GM23338 (cell line): ENCODE measurements at places on chromosomes 1 and 21. TPM values are rescaled to one million over a fixed set of nuclear protein-coding genes. Genes with fewer than 3 reads are reported as not detected.

DLGAP3 gene
- 12.6 and 13.7 TPM in 2 replicates for total RNA-seq

VCAM1 gene
- not detected in 2 replicates for total RNA-seq

GGPS1 gene
- total RNA-seq = 33.9 and 37.1 TPM in 2 replicates

OBSCN gene
- 21.5 and 38.5 TPM in 2 replicates for total RNA-seq

CELA3B gene
- total RNA-seq = not detected in 2 replicates

CD1E gene
- not detected in 2 replicates for total RNA-seq

PRDM16 gene
- total RNA-seq = 0.14 and 0.66 TPM in 2 replicates

RAB25 gene
- total RNA-seq = 21.3 and 30.0 TPM in 2 replicates

CFH gene
- not detected in 2 replicates for total RNA-seq

HAO2 gene
- not detected in 2 replicates for total RNA-seq

APCS gene
- total RNA-seq = not detected in 2 replicates

SEMA4A gene
- total RNA-seq = 17.0 and 20.2 TPM in 2 replicates

CALML6 gene
- 0.82 and 0.87 TPM in 2 replicates for total RNA-seq

PLA2G2D gene
- total RNA-seq = not detected in 2 replicates

AXDND1 gene
- not detected in 2 replicates for total RNA-seq

S100A8 gene
- total RNA-seq = not detected in 2 replicates

HSD3B1 gene
- not detected in 2 replicates for total RNA-seq

POU2F1 gene
- total RNA-seq = 52.0 and 66.1 TPM in 2 replicates

LINGO4 gene
- total RNA-seq = not detected in 2 replicates

SLC30A10 gene
- total RNA-seq = 0.47 and 1.1 TPM in 2 replicates

TBX15 gene
- 0.21 TPM in 1 of 2 replicates, not detected in the other for total RNA-seq
